Activated gamma-delta T cell treated with Interleukin-2 at 50 U/mL for 16 hours (primary cell): ENCODE measurements at places on chromosomes 2 and 18.

- DNase-seq: no peak
Measured at GRCh38 chr18:42025491-42025890, 70.5 kb downstream of the PIK3C3 start.

- DNase-seq: no peak
Measured at GRCh38 chr18:13572721-13573120, 153.6 kb downstream of the FAM210A start.

DNA sequence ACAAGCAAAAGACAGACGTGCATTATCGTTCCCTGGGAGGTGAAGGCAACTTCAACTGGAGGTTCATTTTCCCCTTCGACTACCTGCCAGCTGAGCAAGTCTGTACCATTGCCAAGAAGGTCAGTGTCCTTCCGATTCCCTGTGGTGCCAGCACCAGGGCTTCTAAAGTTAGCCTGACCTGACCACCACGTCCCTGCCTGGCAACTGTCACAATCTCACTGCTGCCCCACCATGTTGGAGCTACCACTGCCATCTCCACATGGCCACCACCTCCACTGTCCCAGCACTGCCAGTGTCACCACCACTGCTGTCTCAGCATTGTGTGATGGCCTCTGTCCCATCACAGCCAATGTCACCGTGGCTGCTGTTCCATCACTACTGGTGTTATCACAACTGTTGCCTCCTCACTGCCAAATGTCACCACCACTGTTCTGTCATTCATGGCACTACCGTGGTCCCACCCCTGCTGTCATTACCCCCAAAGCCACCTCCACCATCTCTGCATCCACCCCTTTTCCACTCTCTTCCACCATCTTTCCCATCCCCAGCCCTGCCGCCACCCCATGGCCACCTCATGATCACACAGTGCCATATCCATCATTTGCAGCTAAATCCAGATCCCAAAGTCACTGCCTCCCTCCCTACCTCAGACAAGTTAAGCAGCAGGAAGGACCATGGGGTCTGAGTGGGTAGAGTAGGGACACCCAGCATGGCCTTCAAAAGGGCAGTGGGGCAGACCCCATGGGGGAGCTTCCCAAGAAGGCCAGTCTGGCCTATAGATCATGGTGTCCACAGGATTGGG lies 216.5 kb downstream of the DYSF start:
- no peak for DNase-seq

DNA sequence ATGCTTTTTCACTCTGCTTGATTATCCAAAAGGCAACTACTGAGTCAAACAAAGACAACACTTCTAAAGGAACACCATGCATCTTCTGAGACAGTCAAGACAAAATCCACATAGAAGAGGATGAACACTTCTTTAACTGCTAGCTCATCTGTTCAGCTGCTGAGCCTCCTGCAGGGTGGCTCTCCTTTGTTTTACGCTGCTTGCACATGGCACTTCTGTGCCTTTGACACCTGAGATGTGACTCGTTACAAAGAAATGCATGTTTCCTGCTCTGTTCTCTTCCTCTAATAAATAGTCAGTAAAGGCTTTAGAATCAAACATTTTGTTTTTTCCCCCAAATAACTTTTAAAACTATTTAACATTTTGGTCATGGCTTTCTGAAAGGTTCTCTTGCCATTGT lies 1129.4 kb downstream of the TDRD15 start:
- DNase-seq: no peak

- DNase-seq: no peak
Measured at GRCh38 chr2:178491612-178492011, 11.4 kb downstream of the PLEKHA3 start.

- no peak for DNase-seq
Measured at GRCh38 chr2:175560521-175561169, 379.1 kb upstream of the ATP5MC3 start.

GRCh38 chr18:42798606-42799170 lies 316.8 kb downstream of the RIT2 start:
- DNase-seq: no peak

DNA sequence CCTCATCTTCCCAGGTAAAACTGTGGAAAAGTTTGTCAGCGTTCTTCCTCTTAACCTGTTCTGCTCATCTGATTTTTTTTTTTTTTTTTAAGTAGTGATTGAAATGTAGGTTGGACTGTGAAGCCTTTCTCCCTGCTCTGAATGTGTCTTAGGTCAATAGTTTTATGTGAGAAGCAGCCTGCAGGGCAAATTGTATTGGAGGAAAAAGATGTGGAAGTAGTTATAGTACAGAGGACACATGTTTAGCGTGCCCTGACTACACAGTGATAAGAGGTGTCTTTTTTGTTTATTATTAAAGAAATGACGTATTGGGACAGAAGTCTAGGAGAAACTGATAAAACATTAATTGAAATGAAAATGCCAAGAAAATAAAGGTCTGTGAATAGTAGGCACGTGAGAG lies 1.5 kb downstream of the MTA3 start:
- no peak for DNase-seq
